ENCODE measurements at places on chromosomes 13 and 19.

DNA sequence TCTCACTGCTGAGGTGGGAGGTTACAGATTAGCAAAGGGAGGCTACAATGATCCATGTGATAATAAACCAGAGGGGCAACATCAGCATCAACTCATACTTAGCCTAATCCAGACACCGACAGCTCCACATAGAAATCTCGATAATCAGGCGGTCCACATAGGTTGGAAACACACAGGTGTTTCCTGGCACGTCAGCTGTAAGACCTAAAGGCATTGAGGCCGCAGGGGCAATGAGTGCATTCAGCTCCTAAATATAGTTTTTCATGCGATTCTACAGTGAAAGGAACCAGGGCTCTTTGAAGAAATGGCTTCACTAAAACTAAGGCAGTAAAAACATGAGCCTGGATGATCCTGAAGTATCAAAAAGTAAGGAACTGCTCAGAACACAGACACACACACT is 19.3 kb downstream of the PLPP2 start:
- no peak for DNase-seq

- no peak for DNase-seq
Observed at GRCh38 chr13:111245576-111246384, 74.7 kb upstream of the TEX29 start.

GRCh38 chr13:36420437-36420891 is 11.8 kb upstream of the CCNA1 start:
- DNase-seq = peak; percentile 26

GRCh38 chr13:32882691-32883090 is 133.5 kb upstream of the KL start:
- DNase-seq = no peak

- DNase-seq = no peak
Observed at GRCh38 chr13:105363261-105364190, 1171.9 kb downstream of the EFNB2 start.

GRCh38 chr13:40911341-40911740 is 107.8 kb downstream of the ELF1 start:
- no peak for DNase-seq

GRCh38 chr19:2607712-2608601 is 94.5 kb downstream of the GNG7 start:
- DNase-seq = peak; percentile 33

DNA sequence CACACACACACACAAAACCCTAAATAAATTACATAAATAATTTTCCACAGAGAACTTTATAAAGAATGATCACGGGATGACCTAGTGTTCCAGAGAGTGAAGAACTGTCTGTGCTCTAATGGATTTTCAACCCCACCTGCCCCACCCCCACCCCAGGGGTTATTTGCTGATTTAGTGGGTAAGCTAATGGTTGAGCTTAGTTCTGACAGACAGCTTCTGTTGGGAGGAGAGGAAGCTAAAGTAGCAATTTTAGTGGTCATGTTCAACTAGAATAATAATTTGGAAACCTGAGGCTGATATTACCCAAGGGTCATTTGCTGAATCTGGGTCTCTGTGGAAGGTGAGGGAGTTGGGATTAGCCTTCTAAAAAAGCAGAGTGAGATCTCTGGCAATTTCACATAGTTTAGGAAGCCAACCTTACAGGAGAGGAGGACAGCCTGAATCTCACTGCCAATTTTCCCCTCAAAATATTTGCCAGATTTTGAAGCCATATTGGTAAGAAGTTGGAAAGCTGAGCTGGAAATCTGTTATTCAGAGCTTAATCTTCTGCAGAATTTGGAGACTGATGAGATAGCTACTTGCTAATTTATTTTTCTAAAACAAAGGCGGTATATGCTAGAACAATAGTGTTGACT is 68.7 kb downstream of the POSTN start:
- DNase-seq = no peak

GRCh38 chr19:38679839-38680238 is 32.4 kb downstream of the ACTN4 start:
- no peak for DNase-seq

DNA sequence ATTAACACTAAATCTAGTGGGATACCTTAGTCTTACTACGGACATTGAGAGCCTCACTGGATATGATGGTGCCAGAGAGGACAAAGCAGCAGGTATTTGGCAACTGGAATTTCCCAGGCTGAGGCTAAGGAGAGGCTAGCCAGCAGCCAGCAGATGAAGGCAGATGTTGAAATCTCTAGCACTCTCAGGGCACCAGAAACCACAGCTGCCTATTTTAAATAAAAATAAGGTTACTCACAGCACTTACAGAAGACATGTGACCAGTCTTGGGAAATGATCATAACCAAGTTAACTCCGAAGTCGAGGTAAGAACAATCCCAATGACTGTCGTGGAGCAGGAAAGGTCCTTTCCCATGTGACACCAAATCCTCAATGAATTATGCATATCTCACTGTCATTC is 1726.0 kb downstream of the EFNB2 start:
- DNase-seq = no peak

- DNase-seq = no peak
Observed at GRCh38 chr13:43039966-43040365, 16.6 kb downstream of the DNAJC15 start.

- DNase-seq = no peak
Observed at GRCh38 chr13:30038884-30039283, 188.5 kb upstream of the UBL3 start.

DNA sequence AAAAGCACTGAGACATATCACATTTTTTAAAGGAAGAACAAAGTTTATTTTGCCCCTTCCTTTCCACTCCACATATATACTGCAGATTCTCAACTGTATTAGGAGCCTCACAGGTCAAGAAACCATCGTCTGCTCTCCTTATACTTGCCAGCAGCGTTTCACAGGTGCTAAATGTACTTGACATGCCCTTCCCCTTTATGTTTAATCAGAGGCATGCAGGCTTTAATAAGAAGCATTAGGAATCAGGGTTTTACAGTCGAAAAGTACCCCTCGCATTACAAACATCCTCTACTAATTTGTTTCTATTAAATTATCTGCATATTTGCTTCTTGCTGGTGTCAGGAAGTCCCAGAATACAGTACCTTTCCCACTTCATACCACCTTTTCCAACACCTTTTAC is 3.7 kb upstream of the RAP2A start:
- no peak for DNase-seq

- DNase-seq = no peak
Observed at GRCh38 chr13:51605698-51606097, 21.4 kb downstream of the WDFY2 start.

DNA sequence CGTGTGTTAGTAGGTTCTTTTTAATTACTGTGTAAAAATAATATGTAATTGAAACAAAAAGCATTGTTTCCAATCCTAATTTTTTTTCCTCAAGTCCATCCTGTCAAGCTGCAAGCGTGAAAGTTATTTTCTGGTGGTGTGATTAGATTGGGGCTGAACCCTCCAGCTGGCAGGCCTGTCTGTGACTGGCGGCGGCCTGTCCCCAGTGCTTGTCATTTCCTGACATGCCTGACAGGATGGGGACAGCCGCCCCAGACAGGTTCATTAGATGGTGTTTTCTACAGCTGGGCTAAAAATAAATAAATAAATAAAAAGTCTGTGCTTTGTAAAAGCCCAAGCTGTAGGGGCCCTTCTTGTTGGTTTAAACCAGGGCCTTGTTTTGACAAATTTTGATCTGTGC is 53.7 kb upstream of the MAB21L1 start:
- no peak for DNase-seq

- DNase-seq = no peak
Observed at GRCh38 chr19:38064661-38065425, 157.8 kb downstream of the SIPA1L3 start.

DNA sequence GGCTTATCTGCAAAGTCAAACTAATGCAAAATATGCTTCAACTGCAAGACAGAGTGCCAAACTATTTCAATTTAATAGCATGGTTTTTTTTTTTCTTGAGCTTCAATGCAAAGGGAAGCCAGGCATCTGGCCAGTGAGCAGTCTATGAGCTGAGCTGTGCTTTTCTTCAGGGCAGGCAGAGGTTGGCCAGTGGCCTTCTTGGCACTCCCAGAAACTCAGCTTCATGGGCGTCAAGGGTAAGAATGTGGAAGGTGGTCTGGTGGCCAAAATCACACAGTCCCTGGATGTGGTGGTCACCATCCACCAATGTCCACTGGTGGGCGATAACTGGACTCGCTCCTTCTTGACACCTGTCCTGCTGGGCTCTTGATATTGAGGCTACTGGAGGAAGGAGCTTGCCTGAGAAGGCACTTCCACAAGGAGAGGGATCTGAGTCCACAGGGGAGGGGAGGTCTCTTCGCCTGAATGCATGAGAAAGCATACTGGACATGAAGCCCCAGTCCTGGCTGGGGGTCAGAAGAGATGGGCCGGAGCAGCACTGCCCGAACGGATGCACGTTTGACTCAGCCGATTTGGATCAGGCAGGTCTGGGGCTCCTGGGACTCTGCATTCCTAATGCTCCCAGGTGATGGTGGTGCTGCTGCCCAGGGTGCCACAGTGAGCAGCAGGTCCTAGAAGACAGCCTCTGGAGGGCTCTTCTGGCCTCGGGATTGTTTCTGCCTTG is 17.1 kb downstream of the COL4A2 start:
- DNase-seq = no peak

GRCh38 chr13:53612200-53612599 is 583.6 kb downstream of the OLFM4 start:
- DNase-seq = no peak

GRCh38 chr13:31090096-31090495 is 71.6 kb downstream of the HSPH1 start:
- no peak for DNase-seq

GRCh38 chr19:36891768-36892357 is 24.2 kb downstream of the ZNF829 start:
- DNase-seq = no peak

GRCh38 chr13:21330126-21330861 is 128.8 kb downstream of the ZDHHC20 start:
- no peak for DNase-seq

DNA sequence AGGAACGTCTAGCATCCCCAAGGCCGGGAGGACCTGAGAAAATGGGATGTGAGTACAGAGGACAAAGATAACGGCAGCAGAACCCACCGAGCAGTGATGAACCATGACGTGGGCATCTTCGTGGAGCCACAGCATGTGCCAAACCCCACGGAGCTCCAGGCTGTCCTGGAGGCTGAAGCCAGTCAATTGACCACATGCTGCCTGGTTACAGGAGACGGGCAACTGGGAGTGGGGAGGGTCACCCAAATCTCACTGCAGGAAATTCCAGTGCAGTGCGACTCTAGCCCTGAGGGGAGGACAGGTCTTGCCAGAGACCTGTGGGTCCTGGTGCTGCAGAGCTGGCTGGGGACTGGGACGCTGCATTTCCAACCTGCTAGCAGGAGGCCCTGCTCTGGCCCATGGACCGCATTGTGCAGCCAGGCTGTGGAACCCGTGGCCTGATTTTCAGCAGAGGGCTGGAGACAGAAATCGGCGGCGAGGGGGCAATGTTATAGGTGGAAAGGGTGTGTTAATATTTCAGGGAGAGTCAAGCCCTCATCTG is 3.2 kb upstream of the GRTP1 start:
- no peak for DNase-seq

GRCh38 chr19:36528921-36529518 is 949 bp upstream of the ZNF260 start:
- DNase-seq = no peak

DNA sequence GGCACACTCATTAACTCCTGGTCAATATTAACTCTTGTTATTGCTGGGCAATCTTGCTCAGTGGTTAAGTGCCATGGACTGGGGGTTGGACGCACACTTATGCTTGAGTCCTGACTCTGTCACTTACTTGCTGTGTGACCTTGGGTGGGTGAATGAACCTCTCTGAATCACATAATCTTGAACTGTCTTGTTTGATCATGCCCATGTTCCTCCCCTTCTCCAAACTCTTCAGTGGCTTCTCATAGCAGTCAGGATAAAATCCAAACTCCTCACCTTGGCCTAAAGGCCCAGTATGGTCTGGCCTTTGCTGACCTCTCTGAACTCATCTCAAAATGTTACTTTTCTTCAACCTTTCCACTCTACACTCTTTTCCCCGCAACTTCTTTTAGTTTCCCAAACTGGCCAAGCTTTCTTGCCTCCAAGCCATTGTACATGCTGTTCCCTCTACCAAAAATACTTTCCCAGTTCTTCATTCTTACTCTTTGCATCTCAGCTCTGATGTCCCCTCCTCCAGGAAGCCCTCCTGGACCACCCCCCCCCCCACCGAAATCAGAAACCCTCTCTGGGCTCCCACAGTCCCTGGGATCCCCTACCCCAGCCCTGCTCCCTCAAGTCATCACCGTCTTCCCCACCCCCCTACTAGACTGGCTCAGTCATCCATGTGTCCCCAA is 2.4 kb downstream of the MYPOP start:
- DNase-seq = no peak

DNA sequence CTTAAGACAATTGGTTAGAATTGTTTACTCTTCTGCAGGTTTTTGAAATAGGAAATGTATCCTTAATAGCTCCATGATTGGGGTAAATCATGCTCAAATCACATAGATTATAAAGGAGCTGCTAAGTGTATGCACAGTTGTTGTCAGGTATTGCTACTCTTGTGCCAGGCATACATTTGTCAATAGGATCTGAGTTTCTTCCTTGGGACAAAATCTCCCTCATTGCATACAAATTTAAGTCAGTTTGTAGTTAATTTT is 109.3 kb upstream of the MLNR start:
- no peak for DNase-seq

DNA sequence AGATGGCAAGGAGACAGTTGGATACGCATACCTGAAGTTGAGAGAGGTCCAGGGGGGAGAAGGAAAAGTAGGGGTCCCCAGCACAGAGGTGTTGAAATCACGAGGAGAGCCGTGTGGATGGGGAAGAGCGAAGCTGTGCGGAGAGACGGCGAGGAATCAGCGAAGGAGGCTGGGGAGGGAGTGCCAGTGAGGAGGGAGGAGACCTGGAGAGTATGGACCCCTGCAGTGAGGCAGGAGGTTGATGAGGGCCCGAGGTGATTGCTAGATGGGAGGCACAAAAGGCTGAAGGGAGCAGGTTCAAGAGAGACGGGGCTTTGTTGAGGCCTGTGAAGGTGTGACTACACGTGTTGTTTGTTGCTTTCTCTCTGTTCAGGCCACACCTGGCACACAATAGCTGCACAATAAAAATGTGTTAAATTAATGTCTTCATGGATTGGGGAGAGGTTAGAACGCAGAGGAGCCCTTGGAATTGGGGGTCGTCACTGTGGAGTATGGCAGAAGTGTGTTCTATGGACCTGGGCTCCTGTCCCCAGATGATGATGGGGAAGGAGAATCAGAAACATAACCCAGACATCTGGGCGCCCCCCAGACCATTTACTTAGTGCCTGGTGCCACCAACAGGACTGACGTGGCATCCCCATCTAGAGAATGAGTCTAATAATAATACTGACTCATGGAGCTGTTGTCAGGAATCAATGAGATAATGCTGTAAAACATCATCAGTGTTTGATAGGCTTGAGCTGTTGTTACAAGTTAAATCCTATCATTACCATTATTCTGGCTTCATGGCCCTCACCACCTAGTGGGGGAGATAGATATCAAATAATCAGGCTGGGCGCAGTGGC is 137.5 kb downstream of the SIPA1L3 start:
- no peak for DNase-seq

GRCh38 chr13:90027409-90027808 is 1320.1 kb upstream of the MIR17HG start:
- DNase-seq = no peak

- DNase-seq = no peak
Observed at GRCh38 chr19:12695514-12695913, 917 bp downstream of the FBXW9 start.

Measured in stimulated activated CD4-positive, alpha-beta T cell treated with anti-CD3 and anti-CD28 coated beads, Interleukin-15, amount 100 ng/mL, for 1 hour (primary cell).